ENCODE measurements at places on chromosomes 2 and 18.

- DNase-seq = no peak
Measured at GRCh38 chr2:157061799-157062198, 195.7 kb upstream of the GALNT5 start.

- DNase-seq = no peak
Measured at GRCh38 chr2:31110431-31110830, 27.8 kb downstream of the GALNT14 start.

GRCh38 chr2:190694479-190694878 is 45.6 kb downstream of the NAB1 start:
- DNase-seq = no peak

DNA sequence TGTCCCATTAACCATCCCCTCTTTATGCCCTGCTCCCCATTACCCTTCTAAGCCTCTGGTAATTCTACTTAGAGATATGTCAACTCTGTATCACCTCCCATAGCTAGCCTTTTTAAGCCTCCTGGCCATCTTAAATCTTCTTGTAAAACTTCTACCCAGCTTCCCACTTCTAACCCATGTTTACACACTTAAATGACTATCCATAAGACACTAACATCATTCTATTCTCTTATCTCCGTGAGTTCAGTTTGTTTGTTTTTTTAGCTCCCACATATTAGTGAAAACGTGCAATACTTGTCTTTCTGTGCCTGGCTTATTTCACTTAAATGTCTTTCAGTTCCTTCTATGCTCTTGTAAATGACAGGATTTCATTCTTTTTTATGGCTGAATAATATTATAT is 42.4 kb downstream of the RAB3GAP1 start:
- DNase-seq = no peak

- DNase-seq = no peak
Measured at GRCh38 chr18:28132084-28132483, 44.8 kb downstream of the CDH2 start.

DNA sequence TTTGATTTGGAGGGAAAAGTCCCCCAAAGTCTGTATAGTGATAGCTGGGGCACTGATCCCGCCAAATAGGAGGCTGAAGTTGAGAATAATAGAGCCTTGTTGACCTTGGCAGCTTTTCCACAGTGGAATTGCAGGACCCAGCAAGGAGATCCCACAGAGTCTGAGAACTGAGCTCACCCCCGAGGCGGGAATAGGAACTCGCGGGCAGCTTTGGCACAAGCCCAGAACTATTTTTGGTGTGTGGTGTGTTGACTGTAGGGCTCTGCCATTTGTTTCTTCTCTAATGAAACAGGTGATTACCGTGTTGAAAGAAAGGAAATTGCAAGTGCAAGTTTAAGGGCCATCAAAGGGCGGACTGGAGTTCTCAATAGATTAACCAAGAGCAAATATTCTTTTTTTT is 34.0 kb downstream of the SH3RF3 start:
- no peak for DNase-seq

GRCh38 chr18:38895560-38895959 is 1330.0 kb upstream of the CELF4 start:
- no peak for DNase-seq

GRCh38 chr2:208643145-208643544 is 236.6 kb downstream of the PTH2R start:
- DNase-seq = no peak

DNA sequence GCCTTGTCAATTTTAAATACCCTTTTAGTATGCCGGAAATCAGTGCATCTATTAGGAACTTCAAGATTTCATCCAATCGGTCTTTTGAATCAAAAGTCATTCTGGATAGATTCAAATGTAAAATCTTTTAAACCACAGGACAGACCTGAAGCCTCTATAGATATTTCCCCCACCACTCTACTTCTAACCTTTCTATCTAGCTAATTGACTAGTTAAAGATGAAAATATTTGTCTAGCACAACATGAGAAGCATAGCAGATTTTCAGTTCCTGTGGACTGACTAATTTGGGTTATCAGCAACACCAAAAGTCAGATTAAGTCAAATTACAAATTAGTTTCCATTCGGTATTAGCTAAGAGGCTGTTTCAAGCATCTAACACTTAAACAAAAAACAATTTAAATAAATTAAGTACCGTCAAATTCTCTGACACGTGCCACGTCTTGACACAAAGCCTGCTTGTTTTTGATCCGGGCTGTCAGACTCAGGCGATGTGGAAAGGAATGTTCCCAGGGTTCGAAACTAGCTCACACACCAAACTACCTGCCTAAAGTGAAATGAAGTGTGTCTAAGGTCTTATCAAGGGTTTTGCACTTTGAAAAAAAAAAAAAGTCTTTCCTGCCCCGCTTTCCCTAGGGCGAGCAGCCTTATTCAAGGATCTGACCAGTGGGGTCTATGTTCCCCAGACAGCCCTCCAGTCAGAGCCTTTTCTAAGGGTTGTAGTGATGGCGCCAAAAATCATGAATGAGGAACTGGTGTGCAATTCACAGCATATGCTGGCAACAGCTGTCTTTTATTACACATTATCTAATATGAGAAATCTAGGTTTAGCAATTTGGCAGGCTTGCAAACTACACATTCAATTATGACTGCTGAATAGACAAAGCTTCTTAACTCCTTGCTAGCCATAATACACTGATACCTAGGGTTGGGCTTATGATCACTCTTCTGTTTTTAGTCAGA is 4.7 kb downstream of the CYTIP start:
- no peak for DNase-seq

DNA sequence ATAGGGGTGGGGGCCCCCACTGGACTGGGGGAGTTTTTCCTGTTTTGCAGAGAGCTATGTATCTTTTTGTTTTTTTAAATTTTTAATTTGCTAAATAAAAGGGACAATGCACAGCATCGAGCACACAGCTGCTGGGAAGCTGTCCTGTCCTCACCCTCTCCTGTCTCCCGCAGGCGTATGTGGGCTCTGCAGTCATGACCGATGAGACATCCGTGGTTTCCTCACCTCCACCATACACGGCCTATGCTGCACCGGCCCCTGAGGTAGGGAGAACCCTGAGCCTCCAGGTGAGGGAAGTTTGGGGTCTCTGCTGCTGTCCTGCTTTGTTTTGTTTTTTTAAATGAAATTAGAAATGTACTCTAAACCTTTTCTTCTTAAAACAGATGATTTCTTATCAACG is 27.6 kb downstream of the PLEKHB2 start:
- no peak for DNase-seq

DNA sequence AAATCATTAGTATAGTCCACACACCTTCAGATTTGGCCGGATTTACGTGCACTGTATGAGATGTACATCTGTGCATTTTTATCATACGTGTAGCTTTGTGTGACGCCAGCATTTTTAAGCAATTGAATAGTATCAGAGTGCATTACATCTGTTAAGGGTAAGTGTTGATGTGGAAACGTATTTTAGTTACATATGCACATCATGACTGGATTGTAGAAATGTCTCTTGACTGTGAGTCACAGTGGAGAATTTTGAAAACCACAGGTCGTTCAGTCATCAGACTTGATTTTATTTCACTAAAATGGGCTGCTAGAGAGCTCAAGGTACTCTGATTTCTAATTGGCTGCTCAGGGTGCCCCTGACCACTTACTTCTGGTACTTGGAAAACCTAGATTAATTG is 5.4 kb upstream of the GPBAR1 start:
- DNase-seq = no peak

- DNase-seq = no peak
Measured at GRCh38 chr2:241728627-241729026, 5.8 kb upstream of the D2HGDH start.

- DNase-seq = no peak
Measured at GRCh38 chr2:14053105-14053504, 579.4 kb upstream of the LRATD1 start.

DNA sequence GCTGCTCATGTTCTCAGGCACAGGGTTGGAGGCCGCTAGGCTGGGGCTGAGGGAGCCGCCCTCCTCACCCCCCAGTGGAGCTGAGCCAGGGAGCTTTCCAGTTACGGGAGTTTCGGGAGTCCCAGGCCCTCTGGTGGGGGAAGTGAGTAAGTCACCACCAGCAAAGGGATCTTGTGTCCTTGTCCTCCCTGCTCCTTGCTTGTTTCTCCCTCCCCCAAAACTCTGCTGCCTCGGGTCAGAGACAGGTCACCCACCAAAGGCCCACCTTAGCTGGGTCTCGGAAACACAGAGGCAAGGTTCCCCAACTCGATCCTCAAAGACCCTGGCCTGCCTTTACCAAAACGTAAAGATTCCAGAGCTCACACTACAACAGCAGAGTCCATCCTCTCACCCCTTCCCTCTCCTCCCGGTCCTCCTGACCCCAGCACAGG is 60.5 kb upstream of the POMC start:
- peak; percentile 9 for DNase-seq

- DNase-seq = no peak
Measured at GRCh38 chr2:125516496-125517109, 1139.4 kb upstream of the GYPC start.

GRCh38 chr2:231463698-231464575 is at the start of gene NCL:
TSS of gene NCL (minus strand) at chr2:231464484. CDS start at chr2:231464353, 131 bp downstream.
- peak; percentile 97 for DNase-seq

DNA sequence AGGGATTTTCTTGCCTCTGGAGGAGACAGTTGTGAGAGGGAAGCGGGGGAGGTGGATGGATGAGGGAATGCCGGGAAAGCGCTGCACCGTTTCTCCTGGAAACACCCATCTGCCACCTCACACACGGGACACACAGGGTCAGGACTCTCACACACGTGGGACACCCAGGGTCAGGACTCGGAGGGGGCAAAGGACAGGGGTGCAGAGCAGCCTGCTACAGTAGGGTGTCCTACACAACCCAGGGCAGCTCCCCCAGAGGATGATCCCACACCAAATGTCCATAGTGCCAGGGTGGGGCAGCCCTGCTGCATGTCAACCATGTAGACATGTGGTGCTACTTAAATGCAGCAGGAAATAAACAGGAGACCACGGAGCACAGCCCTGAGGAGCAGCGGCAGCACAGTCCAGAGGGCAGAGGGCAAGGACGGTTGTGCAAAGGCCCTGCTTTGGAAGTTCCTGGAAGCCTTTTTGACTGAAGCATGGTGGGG is 5.1 kb downstream of the RAMP1 start:
- no peak for DNase-seq

DNA sequence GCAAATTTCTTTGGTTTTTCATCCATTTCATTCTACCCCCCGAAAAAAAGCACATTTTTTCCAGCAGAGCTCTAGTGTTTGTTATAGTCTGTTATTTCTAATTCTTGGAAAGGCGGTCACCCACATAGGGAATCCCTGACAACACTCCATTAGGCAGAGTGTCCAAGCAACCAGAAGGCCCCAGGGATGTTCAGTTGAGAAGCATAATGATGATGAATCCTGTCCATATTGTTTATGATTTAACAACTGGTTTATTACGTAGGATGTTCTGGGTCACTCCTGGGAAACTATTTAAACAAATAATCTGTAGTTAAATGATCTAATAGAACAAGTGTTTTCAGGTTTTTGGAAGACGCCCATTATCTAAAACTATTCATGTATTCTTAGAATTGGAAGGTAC is 388.7 kb downstream of the TNS1 start:
- DNase-seq = no peak

- DNase-seq = no peak
Measured at GRCh38 chr2:240451791-240452461, 16.5 kb downstream of the GPC1 start.

DNA sequence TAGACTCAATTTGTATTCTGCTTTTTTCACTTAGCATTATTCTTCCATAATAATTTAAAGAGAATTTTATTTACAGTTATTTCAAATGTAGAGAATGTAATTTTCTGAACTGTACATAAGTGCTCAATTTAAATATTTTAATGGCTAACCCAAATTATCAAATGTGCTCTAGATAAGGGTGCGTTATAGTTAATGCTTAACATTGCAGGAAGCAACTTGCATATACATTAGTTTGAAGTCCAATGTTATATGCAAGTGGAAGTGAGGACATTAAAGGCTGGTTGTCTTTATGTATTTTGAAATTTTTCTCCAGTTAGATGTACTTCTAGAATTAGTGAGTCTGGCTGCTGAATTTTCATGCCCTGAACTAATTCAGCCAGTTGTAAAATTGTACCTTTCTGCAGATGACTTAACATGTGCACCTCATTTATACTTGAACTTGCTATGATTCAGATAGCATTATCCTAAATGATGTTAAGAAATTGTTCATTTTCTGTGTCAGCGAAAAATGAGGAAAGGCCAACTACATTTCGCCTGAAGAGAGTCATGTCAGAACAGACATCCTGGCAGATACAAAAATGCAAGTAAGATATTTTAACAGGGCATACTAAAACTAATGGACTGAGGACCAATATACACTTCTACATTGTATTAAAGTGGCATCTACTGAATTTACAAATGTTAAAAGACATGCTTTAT is 59.2 kb upstream of the GAREM1 start:
- no peak for DNase-seq

GRCh38 chr2:188478724-188479123 is 187.1 kb downstream of the GULP1 start:
- no peak for DNase-seq

DNA sequence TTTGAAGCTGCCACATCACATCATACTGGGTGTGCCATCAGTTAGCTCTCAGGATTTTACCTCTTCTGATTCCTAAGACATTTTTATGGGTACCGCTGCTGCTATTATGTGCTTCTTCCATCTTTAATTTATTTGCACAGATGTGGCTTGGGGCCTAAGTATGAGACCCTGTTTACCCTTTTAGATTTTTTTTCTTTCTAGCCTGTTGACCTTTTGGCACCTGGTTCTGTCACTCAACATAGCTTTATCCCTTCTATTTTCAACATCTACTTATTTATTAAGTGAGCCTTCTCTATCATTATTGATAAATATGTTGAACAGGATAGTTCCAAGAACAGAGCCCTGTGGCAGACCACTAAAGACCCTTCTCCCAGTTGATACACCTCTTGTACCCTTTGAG is 57.0 kb downstream of the TET3 start:
- DNase-seq = no peak

- DNase-seq = no peak
Measured at GRCh38 chr2:81396417-81397019, 1092.0 kb upstream of the LRRTM1 start.

DNA sequence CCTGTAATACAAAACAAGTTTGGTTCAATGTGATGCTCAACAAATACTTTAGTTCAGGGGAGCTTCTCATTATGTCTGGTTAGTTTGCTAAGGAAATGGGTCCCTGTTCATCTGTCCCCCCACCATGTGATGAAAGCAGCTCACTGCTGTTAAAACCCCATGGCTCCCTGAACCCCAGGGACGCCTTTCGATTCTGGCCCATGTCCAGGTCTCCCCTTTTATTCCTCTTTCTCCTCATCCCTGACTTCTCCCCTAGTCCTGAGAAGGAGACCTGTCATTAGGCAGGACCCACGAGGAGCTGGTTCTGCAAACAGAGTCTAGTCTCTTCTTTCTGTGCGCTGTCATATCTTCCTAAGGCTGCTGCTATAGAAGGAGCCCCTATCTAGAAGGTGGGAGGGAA is 213.3 kb upstream of the OSR1 start:
- DNase-seq = no peak

GRCh38 chr18:8627107-8627472 is 17.9 kb downstream of the RAB12 start:
- DNase-seq = no peak

- DNase-seq = no peak
Measured at GRCh38 chr2:37125416-37125815, 31.4 kb downstream of the EIF2AK2 start.

Measured in stimulated activated naive CD4-positive, alpha-beta T cell (primary cell).